Fibroblast of skin of left biceps (primary cell): ENCODE measurements at places on chromosomes 1 and 21.
A peak's percentile ranks its signal among the peaks of the same experiment; 100 is the strongest.

- no peak for DNase-seq
Observed at GRCh38 chr1:184407816-184408510, 21.1 kb downstream of the C1orf21 start.

GRCh38 chr1:14939527-14940284, 213.8 kb upstream of the TMEM51 start:
- no peak for DNase-seq

DNA sequence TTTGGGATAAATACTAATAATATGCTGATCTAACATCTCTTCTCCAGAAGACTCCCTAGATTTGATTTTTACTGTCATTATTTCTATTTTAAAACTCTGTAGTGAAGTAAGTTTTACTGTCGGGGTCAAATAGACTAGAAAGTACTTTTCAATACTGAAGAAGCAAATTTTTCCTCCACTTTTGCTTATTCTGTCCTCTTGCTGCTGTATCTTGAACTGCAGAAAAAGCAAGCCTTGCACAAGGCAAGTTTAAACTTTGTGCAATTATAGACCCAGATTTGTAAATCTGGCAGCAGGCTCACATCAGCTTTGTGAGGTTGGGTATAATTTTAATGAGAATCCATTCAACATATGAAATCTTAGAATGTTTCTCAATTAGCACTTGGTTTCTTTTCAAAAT, 151.1 kb upstream of the ETS2 start:
- DNase-seq, result no peak

- no peak for DNase-seq
Observed at GRCh38 chr1:19156676-19157075, 53.4 kb downstream of the UBR4 start.

DNA sequence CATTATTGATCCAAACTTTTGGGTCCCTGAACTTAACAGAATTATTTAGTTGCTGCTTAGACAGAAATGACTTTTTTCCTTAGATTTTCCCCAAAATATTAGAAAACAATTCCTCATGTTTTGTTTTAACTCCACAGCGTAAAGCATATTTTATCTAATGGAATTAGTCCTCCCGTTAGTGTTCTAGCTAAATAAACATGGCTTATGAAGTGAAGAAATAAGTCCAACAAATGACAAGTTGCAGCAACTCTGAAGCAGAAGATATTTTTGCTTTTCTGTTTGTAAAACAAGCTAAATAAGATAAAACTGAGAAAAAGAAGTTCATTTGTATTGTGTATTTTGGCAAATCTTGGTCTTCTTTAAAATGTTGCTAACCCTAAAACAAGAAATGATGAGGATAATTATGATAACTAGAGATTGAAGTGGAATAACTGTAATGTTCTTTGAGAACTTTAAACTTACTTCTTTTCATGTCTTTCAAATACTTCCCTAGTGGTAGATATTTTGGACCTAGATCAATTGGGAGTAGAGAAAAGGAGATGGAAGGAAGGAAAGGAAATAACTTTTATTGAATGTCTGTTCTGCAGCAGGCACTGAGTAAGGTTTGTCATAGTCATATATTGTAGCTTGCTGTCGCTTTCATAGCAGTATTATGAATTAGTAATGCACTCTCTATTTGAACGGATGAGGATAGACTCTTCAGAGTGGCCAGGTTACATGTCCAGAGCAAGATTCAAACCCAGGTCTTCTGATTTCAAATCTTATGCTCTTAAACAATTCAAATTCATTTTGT, 12.5 kb downstream of the NFIA start:
- no peak for DNase-seq

- DNase-seq, result no peak
Observed at GRCh38 chr1:58047265-58047858, 499.2 kb downstream of the OMA1 start.

DNA sequence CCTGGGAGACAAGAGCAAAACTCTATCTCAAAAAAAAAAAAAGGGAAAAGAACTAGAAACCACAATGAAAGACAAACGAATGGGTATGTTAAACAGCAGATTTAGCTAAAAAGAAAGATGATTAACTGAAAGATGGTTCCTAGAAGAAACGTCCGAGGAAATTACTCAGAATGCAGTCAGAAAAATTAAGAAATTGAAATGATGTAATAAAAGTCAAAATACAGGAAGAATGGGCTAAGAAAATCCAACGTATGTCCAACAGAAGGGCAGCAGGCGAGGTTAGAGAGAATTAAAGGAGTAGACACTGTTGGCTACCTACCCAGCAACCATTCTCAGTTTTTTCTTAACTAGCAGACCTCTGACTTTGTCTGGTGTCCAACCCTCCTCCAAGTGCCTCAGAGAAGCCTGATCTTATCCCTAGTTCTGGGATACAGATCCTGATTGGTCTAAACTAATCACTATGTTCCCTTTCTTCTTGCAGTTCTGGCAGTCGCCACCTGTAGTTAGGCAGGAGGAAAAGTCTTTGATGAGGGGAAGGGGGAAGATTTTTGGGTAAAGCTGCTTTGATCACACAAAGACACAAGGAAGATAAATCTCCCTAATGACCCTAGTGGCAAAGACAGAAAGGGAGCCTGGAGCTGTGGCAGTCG, 25.7 kb downstream of the GPR161 start:
- no peak for DNase-seq

GRCh38 chr1:156486421-156487344, 13.9 kb downstream of the MEF2D start:
- DNase-seq, result no peak

DNA sequence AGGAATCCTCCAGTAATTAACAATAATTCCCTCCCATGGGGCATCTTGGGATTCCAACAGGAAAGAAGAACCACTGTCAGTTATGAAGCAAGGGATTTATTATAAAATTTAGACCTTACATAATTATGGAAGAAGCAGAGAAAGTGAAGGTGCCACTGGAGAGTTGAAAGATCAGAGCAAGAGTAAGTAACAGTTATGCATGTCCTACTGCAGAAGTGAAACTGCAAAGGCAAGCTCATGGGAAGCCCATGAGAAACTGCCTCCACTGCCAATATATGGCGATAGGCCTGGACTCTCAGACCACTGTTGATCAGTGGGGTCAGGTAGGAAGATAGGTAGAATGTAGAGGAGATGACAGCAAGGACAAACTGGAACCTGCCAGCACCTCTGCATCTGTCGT, 123.6 kb upstream of the ZNF648 start:
- DNase-seq, result no peak

GRCh38 chr1:201530741-201531531, 8.0 kb upstream of the NAV1 start:
- DNase-seq, result peak; percentile 78

DNA sequence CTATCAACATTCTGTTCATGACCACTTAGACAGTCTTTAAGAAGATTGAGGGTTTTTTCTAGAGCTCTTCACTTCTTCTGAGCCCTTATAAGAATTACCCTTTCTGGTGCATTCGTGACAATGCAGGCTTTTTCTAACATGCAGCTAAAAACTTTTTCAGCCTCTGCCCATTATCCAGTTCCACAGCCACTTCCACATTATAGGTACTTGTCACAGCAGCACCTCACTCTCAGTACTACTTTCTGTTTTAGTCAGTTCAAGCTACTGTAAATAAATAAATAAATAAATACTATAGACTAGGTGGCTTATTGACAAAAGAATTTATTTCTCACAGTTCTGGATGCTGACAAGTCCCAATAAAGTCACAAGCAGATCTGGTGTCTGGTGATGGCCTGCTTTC, 284.4 kb upstream of the PKN2 start:
- DNase-seq, result no peak
